ENCODE measurements at places on chromosomes 4 and X.
A peak's percentile ranks its signal among the peaks of the same experiment; 100 is the strongest.

- no peak for DNase-seq
Measured at GRCh38 chr4:119299260-119299671, 22.7 kb downstream of the FABP2 start.

DNA sequence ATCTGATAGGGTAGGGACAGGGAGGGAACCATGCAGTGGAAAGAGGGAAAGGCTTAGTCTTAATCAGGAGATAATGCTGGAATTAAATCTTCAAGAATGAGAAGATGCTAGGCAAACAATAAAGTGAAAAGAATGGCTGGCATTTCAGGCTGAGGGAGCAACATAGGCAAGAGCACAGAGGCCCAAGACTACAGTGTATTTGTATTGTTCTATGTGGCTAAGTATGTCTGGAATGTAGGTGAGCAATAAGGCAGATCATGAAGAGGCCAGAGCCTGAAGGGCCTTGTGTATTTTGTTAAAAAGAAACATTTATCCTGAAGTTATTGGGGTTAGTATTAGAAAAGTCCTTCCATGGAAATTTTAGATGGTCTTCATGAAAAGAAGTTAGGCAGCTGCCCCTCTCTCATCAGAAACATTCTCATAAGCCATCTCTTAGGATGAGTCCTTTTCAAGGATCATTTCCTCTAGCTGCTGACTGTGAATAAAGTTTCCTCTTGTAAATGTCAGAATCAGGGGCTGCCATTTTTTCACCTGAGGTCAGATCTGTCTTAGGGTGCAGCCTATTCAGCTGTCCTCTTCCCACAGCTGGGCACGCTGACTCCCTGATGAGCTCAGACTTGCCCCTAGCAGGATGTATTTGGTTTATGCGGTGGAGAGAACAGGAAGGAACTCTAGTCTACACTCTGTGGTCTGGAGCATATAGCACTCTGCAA is 46.3 kb downstream of the ATP10D start:
- no peak for DNase-seq

DNA sequence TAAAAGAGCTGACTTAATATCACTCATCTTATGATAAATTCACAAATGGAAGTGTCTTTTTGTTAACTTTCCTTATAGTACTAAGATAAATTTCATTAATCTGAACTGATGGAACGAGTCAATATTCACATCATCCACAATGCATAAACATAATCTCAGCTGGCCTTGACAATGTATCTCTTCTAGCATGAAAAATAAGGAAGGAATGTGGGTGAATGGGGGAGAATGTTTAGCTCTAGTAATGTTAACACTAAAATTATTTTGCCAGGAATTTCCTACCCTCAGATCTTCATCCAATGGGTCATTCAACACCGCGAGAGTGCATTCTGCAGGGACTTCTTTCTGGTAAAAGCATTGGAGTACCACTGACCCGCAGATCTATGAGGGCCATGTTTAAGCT is 15.8 kb downstream of the TRPC3 start:
- DNase-seq: no peak

DNA sequence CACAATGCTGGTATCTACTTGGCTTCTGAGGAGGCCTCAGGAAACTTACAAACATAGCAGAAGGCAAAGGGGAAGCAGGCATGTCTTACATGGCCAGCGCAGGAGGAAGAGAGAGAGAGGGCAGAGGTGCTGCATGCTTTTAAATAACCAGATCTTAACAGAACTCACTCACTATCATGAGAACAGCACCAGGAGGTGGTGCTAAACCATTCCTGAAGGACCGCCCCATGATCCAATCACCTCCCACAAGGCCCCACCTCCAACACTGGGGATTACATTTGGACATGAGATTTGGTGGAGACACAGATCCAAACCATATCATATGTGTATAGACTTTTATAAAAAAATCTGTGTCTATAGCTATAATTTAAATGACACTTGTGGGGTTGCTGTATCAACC is 48.6 kb upstream of the ERVMER34-1 start:
- DNase-seq: no peak

DNA sequence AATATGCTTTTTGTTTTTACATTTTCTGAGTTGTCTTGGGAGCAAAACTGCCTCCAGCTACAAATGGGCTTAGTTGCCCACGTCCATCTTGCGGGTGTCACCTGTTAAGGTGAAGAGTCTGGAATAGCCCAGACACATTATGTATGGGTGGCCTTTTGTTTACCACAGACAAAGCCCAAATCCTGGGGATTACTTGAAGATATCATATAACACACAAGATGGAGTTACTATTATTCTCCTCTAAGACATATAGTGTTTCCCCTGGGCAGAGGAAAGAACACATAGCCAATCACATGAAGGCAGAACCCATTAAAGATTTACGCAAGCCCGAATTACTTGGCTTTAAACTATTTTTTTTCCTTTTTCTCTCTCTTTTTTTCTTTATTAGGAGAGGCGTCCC is 625.6 kb upstream of the FAM241A start:
- DNase-seq: no peak

- DNase-seq: no peak
Measured at GRCh38 chr4:22987870-22988269, 295.1 kb downstream of the GBA3 start.

DNA sequence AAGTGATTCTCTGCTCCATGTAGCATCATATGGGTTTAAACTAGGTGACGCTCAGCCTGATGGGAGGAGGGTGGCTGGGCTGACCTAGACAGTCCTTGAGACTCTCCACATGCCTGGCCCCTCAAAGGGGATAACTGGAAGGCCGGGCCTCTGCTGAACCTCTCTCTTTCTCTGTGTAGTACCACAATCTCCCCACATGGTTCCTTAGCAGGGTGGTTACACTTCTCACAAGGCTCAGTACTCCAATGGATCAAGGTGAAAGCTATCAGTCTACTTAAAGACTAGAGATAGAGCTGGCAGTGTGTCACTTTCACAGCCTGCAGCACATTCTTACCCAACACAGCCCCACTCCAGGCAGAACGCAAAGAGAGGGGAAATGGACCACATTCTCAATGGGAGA is 80.4 kb downstream of the LDB2 start:
- DNase-seq: no peak

DNA sequence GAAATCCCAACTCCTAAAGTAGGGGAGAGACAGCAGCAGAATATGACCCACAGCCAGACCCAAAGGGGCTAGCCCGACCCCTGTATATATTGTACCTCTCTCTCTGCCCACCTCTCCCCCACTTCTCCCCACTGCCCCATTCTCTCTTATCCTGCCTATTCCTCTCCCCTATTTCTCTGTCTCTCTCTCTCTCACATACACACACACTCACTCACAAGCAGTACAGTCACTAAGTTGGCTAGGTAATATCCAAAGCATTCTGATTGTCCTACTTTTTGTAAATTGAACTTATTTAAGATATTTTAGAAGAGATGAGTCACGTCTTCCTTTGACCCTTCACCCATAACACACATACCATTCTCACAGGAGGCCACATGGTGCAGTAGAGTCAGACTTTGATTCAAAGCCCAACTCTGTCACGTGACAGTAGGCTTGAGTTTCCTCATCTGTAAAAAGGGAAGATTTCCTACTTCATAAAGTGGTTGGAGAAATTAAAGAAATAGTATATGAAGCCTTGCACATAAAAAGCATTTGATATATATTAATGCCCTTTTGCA is 29.5 kb downstream of the SRPX2 start:
- DNase-seq: no peak

DNA sequence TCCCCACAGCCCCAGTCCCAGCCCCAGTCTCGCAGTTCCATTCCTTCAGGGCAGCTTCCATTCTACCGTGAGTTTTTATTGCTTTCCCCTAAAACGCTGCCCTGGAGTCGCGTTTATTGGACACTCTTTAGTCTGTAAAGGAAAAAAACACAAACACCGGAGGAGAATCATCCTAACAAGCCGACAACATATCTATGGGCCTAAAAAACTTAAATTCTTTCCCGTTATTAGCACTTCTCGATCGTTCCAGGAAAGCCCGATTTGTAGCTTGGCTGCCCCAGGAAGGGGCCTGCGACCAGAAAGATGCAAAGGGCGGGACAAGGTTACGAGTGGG is 178.5 kb downstream of the CBR4 start:
- no peak for DNase-seq

- no peak for DNase-seq
Measured at GRCh38 chr4:125010796-125011503, 298.4 kb upstream of the ANKRD50 start.

DNA sequence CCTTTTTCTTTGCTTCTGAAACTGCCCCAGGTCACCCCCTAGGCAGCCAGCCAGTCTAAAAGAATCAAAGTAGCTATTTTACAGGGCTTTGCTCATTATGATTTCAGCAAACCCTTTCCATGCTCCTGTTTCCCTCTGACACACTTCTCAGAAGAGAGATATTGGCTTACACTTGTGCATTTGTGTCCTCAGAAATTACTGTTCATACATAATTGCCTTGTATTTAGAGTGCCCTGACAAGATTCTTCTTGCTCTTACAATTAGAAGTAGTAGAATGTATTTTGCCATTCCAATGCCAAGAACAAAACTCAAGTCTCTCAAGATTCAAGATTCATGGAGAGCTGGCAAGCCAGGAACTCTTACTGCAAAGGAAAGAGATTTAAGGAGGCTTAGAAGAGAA is 531.0 kb upstream of the ZFP42 start:
- no peak for DNase-seq

GRCh38 chr4:185587427-185588161 is 52.3 kb upstream of the PDLIM3 start:
- no peak for DNase-seq

DNA sequence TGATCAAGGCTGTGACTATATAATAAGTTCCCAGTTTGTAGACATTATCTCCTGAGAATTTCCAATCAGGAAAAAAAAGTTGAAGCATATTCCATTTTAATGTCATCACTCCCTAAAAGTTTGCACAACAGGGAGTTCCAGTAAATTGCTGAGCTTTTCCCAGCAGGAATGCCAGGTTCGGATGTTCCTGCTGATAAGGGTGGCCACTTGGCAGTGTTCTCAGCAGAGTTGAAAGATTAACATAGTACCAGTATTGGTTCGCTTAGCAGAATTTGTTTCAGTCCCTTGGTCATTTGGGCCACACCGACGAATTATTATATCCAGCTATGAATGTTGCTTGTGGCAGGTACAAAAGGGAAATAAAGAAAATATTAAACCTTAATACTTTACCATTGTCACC is 5.2 kb upstream of the CXCL2 start:
- DNase-seq: no peak

GRCh38 chrX:33211356-33212260 is at the start of gene DMD:
TSS of gene DMD (minus strand) at chrX:33211549. CDS start at chrX:33211312, 237 bp downstream.
- no peak for DNase-seq

- DNase-seq: no peak
Measured at GRCh38 chr4:169582706-169583105, 29.7 kb downstream of the NEK1 start.

GRCh38 chrX:68878977-68879645 is 50.3 kb downstream of the EFNB1 start:
- no peak for DNase-seq

DNA sequence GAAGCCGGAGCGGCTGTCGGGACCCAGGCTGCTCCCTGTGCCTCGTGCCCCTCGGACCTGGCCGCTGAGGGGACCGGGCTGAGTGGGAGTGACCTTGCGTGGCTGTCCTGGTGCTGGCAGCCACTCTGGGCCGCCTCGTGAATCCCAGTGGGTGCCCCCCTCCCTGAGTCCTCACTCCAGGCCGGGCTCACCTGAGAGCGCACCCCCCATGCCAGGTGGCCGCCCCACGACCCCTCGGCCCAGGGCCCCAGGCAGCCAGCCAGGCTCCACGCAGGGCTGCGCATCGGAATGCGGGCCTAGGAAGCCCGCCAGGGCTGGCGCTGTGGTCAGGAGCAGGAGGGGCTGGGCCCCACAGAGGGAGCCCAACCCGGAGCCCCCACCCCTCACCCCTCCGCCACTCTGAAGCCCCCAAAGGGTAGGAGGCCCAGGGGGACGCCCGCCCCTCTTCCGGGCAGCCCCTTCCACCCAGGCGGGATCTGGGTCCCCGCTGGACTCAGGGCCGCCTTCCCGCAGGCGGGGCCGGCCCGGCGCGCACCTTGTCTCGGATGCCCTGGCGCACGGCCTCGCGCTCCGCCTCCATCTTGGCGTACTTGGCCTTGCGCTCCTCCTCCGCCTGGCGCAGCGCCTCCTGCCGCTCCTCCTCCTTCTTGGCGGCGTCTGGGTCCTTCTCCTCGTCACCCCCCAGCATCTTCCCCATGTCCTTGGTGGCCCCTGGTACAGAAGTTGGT is 33.9 kb downstream of the CPLX1 start:
- no peak for DNase-seq

DNA sequence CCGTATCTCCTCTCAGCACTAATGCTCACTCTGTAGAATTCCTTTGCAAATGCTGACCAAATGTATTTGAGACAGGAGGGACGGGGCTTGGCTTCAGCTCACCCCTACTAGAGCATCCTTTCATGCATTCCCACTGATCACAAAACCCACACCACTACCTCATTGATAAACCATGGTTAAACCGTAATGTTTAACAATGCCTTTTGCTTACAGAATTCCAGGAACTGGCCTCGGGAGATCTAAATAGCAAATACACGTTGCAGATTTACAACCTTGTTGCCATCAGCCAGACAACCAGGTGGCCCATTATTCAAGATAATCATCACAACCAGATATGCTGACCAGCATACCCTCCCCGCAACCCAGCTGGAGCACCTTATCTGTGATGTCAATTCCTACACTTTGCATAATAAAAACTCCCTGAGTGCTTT is 391.9 kb downstream of the KCTD8 start:
- no peak for DNase-seq

GRCh38 chr4:54085284-54085683 is 14.7 kb upstream of the GSX2 start:
- peak; percentile 86 for DNase-seq

DNA sequence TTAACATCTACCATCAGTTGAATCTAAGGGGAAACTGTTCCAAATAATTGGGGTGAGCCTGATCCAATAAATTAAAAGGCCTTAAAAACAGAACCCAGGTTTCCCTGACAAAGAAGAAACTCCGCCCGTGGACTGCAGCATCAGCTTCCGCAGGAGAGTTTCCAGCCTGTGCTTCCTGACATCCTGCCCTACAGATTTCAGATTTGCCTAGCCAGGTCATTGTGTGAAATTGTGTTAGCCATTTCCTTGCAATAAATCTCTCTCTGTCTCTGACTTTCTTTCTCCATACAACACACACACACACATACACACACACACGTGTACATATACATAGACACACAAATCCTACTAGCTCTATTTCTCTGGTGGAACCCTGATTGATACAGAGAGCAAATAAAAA is 48.3 kb upstream of the LCORL start:
- no peak for DNase-seq

- no peak for DNase-seq
Measured at GRCh38 chr4:128570387-128570975, 239.0 kb upstream of the JADE1 start.

GRCh38 chr4:143257356-143257755 is 72.6 kb downstream of the USP38 start:
- DNase-seq: no peak

- DNase-seq: no peak
Measured at GRCh38 chr4:136664988-136665387, 867.3 kb downstream of the PCDH18 start.
